ENCODE measurements at places on chromosomes 4 and X.
A peak's percentile ranks its signal among the peaks of the same experiment; 100 is the strongest.

DNA sequence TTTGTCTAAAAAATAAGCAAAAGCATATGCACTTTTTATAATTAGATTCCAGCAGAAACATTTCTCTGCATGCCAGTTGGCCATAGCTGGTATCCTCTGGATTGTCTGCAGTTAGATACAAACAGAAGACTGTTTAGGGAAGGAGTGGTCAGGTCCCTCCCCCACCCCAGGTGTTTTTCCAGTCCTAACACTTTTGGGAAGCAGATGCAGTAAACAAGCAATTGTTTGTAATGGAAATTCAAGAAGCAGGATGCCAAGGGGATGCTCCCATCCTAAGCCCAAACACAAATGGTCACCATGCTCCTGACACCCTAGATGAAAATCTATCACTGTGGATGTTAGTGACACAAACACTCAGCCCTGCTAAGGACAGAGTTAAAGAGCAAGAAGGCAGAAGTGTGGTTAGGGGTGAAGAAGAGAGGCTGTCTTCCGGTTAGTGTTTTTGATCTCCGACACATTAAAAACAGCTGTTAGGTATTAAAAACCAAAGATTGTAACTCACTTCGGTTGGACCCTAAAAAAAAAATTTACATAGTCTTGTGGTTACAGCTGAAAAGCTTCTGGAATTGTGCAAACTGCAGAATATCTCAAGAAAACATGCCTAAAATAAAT is 7.9 kb downstream of the LEF1 start:
- no peak for DNase-seq

DNA sequence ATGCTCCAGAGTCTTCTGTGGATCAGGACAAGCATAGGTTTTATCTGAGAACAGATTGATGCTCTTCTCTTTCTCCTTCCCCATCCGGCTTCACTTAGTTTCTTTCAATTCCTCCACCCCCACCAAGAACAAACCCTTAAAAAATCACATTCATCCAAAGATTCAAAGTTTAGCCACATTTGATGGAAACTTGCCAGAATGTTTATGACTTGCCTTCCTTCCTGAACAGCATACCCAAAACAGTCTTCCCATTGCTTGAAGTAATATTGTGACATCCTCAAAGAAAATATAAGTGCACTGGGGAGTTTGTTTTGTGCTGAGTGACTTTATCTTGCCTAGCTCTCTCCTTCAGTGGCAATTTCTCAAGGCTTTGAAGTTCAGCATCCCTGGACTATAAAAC is 83.0 kb downstream of the MAGEB17 start:
- DNase-seq, result no peak

GRCh38 chr4:70239131-70239883 is 3.1 kb upstream of the CSN3 start:
- DNase-seq, result no peak

DNA sequence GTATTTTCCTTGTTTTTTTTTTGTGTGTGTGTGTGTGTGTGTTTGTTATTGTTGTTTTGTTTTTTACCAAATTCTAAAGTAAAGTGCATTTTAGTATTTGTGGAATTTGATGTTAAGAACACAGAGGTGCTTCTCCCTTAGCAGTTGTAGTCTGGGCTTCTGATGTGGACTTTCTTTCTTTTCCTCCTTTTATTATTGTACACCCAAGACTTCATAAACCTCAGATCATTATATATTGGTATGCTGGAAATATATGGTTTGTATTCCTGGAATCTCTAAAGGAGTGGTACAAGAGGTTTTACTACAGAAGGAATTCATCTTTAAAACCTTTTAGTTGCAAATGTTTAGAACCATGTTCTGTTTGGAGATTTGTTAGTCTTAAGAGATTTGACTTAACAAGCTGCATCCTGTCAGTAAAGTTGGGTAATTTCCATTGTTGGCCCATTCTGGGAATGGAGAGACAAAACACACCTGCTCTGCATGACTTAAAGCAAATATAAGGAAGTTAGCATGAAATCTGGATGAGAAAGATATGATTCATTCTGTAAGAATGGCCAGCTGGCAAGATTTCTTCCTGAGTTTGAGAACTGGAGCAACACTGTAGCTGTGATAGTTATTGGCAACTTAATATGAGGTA is 64.0 kb downstream of the SMAD1 start:
- DNase-seq, result no peak

DNA sequence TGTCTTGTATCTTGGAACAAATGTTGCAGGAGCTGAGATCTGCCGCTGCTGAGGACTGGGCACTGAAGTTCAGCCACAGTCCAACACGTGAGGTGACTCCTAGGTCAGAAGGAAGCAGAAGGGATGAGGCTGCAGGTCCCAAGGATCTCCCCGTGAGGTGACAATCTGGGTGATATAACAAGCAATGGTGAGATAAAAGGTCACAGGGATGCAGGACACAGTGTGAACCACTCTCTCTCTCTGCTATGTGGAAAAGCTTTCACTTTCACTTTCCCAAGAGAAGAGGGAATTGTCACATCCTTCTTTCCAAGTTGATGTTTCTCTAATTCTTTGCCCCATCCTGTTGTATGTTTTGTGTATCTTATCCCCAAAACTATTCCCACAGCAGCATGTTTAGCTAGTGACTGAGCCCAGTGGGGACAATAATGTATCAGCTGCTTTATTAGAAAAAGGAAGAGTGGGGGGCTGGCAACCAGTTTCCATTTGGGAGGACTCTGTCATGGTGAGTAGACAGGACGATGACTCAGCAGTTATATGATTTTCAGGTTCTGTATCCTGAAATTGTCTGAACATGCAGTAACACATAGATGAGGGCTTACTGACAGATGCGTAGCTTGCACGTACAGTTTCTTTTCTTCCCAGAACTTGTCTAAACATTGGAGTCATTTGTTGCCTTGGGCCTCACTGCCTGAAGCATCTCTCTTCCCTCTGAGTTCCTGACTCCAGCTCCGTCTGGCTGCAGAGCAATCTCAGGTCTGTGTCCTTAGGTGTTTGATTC is 1415.8 kb upstream of the TENM3 start:
- DNase-seq, result no peak

DNA sequence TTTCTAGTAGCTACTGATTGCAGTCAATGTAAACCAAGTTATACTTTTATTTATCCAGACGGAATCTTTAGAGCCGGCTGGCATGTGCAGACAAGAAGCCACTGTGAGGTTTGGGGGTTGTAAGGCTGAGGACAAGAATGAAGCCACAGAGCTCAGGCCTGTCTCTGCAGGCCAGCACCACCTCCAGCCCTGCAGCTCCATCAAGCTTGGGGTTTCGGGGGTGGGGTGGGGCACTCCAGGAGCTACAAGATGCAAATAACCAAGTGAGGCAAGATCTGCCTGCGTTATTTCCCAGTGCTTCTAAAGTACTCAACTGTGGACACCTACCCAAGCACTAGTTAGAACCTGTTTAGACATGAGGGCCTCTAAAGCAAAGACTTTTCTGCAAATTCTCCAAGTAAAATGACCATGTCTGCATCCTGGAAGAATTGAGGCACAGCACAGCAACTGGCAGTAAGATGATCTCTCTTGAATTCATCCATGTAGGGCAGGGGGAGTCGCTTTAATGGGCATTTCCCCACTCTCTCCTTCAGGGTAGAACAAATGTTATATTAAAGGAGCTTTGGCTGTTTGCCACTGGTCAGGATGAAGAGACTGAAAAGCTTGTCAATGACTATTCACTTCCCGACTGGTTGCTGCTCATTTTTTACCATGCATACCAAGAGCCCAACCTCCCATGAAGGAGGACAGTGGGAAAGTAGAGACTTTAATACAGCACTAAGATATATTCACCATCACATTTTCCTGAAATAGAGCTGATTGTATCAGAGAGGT is 222.5 kb downstream of the MGST2 start:
- peak; percentile 72 for DNase-seq
